H9 (cell line): ENCODE measurements at places on chromosomes 16 and 17. TPM values are rescaled to one million over a fixed set of nuclear protein-coding genes. Genes with fewer than 3 reads are reported as not detected.

GRCh38 chr17:79948945-79949655 lies 86.6 kb downstream of the TBC1D16 start:
- DNase-seq = no peak

Gene GAS2L2
- not detected in 2 replicates for total RNA-seq

DNA sequence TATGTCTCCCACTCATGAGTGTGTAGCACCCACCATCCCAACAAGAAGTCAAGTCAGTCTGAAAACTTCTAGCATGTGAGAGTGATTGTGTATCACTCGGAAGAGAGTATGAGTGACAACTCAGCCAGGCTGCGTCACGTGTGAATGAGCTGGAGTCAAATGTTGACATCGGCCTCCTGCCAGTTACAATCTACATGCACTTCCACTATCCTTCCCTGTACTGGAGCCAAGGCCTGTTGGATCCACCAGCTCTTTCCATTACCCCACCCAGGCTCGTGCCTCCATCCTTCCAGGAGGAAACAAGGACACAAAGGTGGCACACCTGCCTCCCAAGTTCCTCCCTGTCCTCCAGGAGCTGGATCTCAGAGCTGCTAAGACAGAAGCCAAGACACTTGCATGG lies 64.5 kb downstream of the ASIC2 start:
- no peak for DNase-seq

DNA sequence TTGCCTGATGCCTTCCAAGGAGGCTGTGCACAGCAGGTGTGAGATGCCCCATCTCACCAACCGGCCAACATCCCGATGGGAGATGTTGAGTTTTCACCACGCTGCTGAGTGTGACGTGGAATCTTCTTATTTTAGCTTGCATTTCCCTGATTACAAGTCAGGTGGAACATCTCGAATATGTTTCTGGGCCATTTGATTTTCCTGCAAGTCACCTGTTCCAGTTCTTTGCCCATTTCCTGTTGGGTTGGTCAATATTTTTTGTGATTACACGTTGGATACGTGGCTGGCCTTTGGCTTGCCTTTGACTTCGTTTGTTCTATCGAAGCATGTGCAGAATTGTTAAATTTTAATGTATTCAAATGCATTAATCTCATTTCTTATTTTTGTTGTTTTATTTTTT lies 8.3 kb upstream of the CDH15 start:
- DNase-seq = no peak

Gene CES5A
- total RNA-seq = not detected in 2 replicates

GRCh38 chr16:10514369-10515055 lies 65.9 kb downstream of the EMP2 start:
- DNase-seq = no peak

Gene KRTAP2-2
- not detected in 2 replicates for total RNA-seq

GRCh38 chr17:39393736-39394135 lies 7.7 kb downstream of the FBXL20 start:
- no peak for DNase-seq

DNA sequence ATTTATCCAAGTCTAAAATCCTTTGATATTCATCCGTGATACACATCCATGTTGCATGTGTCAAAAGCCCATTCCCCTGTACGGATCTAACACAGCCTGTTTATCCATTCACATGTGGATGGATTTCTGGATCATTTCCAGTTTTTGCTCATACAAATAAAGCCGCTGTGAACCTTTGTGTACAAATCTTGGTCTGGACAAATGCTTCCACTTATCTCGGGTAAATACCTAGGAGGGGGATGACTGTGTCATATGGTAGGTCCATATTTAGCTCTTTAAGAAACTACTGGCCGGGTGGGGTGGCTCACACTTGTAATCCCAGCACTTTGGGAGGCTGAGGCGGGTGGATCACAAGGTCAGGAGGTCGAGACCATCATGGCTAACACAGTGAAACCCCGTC lies 6.3 kb upstream of the TBCD start:
- DNase-seq = no peak

GRCh38 chr17:4940555-4941318 lies 669 bp downstream of the RNF167 start:
- no peak for DNase-seq

Gene PSMD11
- 169 and 175 TPM in 2 replicates for total RNA-seq

- no peak for DNase-seq
Measured at GRCh38 chr16:68297908-68298307, 12.8 kb downstream of the SLC7A6OS start.

- DNase-seq = no peak
Measured at GRCh38 chr17:41071606-41072360, 6.1 kb upstream of the KRTAP2-4 start.

DNA sequence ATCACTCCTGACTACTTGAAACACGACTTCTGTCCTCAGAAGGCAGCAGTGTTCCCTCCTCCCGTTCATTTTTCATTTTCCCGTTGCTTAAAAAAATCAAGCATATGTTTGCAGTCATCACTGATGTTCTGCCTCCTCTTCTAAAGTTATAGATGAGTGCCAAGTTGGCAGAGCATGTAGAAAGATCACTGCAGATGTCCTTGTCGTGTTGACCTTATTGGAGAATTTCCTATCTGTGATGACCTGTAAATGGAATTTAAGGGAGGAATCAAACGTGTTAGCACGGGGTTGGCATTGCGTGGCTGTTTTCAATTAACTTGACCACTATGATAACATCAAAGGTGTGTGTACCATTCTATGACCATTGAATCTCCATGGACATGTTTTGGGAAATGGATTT lies 396.7 kb downstream of the WWOX start:
- no peak for DNase-seq

Gene EME1
- 15.1 and 16.5 TPM in 2 replicates for total RNA-seq

- DNase-seq = no peak
Measured at GRCh38 chr16:55568207-55568606, 1.7 kb downstream of the CAPNS2 start.

GRCh38 chr17:12631076-12631475 lies 34.6 kb upstream of the MYOCD start:
- no peak for DNase-seq

Gene ABCC3
- total RNA-seq = 0.31 and 0.59 TPM in 2 replicates

Gene RGS11
- total RNA-seq = 2.9 and 3.4 TPM in 2 replicates

DNA sequence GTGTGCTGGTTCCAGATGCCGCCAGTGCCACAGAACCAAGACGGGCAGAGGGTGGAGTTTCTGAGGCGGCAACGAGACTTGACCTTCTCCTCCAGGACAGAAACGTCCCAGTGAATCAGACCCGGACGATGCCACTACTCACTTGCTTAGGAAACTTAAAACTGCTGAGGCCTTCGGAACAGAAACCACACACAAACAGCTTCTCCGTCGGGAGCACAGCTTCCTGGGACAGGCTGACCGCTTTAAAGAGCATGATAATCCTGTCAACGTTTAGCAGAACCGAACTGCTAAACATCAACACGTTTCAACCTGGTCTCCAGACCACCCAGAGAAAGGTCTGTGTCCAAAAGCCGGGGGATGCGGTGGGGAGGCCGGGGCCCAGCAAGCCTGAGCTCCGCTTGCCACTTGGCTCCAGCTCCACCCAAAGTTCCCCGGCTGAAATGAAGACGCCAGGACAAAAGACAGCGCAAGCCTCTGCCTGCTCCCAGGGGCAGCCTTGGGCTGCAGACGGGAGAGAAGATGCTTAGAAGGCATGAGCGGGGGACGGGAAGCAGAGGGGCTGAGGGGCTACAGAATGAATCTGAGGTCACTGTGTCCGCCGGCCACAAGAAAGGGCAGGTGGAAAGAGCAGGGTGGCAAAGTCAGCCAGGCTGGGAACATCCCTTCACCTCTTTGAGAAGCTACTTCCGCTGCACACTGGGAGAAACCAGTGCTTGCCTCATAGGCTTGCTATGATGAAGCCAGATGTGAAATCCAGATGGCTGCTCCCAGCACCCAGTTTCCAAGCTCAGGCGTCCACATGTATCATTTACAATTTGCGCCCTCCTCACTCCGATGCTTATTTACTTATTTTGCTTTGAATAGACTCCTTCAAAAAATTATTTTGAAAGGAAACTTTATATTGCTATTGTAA lies 69.0 kb downstream of the MRM3 start:
- no peak for DNase-seq

GRCh38 chr17:44272954-44273353 lies 5.0 kb upstream of the SLC4A1 start:
- DNase-seq = no peak

- no peak for DNase-seq
Measured at GRCh38 chr17:45222014-45222288, 266 bp downstream of the FMNL1 start.

Gene SP2
- total RNA-seq = 19.3 and 20.0 TPM in 2 replicates

DNA sequence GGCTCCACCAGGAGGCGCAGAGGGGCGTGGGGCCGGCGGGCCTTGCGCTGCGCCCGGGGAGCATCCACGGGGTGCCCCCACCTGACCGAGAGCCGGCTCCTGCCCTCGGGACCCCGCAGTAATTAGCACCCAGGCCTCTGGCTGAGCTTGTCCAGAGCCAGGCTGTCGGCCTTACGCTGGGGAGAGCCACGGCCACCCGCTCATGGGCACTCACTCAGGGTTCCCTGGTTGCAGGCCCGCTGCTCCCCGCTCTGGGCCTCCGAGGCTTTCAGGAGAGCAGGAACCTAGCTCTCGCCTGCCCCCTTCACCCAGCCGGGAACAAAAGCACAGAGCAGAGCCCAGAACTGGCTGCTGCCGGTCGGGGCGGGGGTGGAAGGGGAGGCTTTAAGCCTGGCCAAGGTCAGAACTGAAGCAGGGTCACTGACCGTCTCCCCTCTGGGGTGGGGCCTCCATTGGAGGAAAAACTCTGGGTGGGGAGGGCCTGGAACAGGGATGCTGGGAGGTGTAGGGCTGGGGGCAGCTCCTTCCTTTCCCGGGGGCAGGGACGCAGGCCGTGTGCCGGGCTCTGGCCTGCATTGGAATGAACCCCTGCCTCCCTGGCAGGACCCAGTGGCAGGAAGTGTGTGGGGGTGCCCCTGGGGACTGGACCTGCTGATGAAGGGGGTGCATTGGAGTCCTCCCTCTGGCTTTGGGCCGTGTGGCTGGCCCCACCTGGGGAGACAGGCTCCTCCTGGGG lies 12.3 kb downstream of the GLIS2 start:
- peak; percentile 88 for DNase-seq

Gene PDP2
- 22.0 and 23.1 TPM in 2 replicates for total RNA-seq

GRCh38 chr16:12096828-12097522 lies 120.4 kb downstream of the SNX29 start:
- DNase-seq = no peak
